Suppressor macrophage treated with lipopolysaccharide for 1 hour (primary cell): ENCODE measurements at places on chromosomes 13 and 19.
A peak's percentile ranks its signal among the peaks of the same experiment; 100 is the strongest.

GRCh38 chr13:33125821-33126570 is 109.8 kb downstream of the KL start:
- DNase-seq = peak; percentile 7

- no peak for DNase-seq
Measured at GRCh38 chr19:32302778-32303177, 42.6 kb upstream of the ZNF507 start.

DNA sequence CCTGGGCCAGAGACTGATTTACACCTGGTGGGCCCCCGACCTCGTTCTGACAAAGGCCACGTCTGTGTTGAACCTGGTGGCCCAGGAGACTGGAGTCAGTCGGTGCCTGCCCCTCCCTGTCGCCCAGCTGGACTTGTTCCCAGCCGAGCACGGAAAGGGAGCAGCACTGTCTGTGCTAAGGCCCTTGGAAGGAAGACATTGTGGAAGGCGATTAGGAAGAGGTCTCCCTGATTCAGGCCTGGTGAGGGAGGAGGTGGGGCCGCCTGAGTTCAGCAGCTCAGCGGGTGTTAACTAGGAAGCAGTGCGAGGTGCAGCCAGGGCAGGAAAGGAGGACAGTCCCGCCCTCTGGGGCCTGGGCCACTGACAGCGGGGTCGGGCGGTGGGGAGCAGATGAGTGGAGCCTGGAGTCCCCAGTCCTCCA is 64.7 kb downstream of the GPR12 start:
- no peak for DNase-seq

DNA sequence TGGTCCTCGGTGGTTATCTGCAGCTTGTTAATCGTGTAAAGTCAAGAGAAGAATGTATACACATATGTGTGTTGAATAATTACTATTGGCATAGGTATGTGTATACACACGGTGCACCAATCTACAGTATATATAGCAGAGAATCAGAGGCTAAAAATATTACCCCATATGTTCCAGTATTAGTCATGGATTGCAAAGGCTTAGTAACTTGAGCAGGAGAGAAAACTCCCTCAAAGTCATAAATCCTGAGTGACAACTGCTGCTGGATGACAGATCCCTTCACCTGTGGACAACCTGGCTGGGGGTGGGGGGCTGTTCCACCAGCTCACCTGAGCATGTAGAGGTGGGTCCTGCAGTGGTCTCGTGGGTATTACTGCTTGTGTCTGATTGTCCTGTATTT is 185.0 kb downstream of the ZNF536 start:
- no peak for DNase-seq

DNA sequence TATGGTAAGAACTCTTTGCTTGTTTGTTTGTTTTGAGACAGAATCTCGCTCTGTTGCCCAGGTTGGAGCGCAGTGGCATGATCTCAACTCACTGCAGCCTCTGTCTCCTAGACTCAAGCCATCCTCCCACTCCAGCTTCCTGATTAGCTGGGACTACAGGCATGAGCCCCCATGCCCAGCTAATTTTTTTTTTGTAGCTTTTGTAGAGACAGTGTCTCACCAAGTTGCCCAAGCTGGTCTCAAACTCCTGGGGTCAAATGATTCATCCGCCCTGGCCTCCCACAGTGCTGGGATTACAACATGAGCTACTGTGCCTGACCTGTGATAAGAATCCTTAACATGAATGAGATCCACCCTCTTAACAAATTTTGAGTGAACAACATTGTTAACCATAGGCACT is 183.9 kb upstream of the TSHZ3 start:
- DNase-seq = no peak

- DNase-seq = no peak
Measured at GRCh38 chr19:5396096-5396939, 55.7 kb upstream of the PTPRS start.

GRCh38 chr13:32428581-32429432 is 877 bp upstream of the N4BP2L1 start:
- peak; percentile 86 for DNase-seq
